ENCODE measurements at places on chromosomes 1 and 21. TPM values are rescaled to one million over a fixed set of nuclear protein-coding genes. Genes with fewer than 3 reads are reported as not detected.

The RCAN1 gene
- 52.4 TPM for total RNA-seq

The TMCO4 gene
- total RNA-seq = 4.5 TPM

The TMEM39B gene
- total RNA-seq = 3.7 TPM

The SRP9 gene
- total RNA-seq = 164 TPM

The HMGCL gene
- 31.5 TPM for total RNA-seq

The GREM2 gene
- total RNA-seq = under 0.01 TPM

The FCER1A gene
- not detected for total RNA-seq

The NPPA gene
- not detected for total RNA-seq

DNA sequence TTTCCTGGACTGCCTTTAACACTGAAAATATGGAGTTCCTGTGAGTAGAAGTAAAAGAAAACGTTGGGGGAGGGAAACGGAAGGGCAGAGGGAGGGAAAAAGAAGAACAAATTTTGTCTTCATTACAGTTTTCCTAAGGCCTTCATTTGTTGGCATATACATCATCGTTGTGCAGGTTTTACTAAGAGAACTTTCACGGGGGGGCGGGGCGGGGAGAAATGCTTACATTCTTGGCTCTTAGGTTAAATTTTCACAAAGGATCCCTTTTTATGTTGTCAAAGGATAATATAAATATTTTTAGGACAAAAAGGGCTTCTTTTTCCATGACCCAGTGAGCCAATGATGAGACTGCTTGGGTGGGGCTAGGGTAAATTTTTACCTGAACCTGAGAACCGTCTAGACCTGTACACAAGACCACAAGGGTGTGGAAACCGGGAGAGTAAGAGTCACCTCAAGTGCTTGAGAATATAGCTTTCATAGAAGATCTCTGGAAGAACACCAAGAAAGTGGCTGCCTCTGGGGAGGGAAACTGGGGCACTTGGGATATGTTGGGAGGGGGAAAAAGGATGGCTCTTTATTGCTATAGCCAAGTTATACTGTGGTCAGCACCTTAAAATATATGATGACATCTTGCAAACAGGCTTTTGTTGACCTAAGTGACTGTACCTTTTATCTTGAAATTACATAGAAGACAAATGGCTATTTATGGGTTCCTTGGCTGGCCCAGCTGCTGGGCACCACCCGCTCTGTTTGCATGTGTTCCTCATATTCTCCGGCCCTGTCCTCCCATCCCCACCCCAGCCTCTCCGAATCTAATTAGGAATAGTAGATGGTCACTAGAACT lies 2.0 kb upstream of the UTP25 start:
- DNase-seq = peak; percentile 100

DNA sequence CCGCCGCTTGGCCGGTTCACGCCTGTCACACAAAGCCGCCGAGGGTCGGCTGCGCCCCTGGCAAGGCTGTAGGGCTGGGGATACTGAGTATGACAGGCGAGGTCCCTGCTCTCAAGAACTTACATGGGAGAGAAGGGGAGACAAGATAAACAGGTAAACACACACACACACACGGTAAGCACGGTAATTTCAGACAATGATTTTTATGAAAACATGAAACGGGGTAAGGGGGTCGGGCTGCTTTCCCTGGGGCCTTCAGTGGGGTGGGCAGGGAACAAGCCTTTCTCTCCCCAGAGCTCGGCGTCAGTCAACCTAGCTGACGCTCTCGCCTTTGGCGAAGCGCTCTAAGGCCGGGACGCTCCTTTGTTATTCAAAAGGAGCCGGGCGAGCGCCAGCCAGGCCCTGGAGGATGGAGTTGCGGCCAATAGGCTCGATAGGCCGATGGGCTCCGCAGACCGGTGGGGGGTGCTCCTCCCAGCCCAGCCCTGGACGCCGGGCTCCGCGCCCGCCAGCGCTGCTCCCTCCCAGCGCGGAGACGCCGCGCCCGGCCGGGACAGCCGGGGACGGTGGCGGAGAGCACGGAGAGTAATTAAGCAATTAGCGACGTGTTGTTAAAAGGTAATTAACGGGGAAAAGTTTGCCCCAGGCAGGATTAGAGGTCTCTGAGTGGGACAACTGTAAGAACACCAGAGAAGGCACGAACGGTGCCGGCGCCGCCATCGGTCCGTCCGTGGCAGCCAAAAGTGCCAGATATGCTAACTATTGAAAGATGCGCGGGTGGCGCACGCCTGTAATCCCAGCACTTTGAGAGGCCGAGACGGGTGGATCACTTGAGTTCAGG lies 950 bp upstream of the INKA2 start:
- DNase-seq = peak; percentile 45

GRCh38 chr1:156582388-156583017 lies 3.0 kb downstream of the TTC24 start:
- no peak for DNase-seq

DNA sequence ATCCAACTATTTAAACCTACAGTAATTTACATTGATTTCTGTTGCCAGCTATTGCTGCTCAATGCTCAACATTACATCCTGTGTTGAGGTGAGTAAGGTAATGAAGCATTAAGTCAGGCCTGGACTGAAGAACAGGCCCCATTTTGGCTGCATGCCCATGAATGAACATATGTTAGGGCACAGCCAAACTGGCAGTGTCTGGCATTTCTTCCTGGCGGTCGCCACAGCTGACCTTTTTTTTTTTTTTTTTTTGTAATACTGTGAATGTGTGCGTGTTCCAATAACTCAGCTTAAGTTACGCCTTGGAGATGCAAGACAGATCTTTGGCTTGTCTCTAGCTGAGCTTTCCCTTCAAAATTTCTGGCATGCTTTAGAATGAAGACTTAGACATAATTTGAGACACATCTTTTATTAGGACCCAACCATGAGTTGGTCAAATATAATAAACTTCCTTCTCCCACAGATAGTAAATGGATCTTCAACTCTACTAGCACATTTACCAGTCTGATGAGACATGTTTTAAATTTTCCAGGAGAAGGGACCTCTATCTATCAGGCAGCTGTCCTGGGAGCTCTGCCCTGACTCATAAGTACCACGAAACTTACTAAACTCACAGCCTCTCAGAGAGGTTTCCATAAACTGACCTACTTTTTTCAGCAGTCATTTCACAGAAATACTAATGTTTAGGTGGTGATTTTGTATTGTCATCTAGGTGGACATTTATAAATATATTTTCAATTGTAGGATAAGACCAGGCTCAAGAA lies 341.1 kb upstream of the RUNX1 start:
- peak; percentile 88 for DNase-seq

DNA sequence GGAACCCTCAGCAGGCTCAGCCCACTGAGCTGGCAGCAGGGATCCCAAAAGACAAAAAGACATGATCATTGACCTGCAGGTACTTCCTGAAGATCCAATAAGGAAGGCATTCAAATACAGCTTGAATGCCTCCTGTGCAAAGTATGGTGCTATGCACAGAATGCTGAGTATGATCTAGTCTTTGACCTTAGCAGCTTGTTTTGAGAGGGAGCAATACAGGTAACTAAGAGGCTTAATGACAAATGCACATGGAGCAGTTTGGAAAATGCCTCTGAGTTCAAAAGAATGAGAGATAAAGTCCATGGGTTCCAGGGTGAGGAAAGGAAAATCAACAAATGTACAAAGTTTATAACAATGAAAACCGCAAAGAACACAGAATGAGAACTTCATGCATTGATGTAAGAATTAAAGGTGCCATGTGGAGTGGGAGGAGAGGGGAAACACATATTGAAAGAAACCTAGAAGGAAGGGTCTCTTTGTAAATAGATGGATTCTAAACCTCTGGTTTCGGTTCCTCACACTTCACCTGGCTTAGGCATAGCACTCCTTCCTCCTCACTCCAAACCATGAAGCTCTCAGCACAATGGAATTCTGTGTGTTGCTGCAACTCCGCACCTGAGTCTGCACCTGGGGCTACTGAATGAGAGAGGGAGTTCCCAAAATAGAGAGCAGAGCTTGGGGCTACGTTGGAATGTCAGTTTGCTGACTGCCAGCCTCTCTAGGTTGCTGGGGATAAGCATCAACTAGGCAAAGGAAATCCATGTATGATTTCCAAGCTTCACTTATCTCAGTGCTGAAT lies 77.6 kb downstream of the PLXNA2 start:
- peak; percentile 91 for DNase-seq

DNA sequence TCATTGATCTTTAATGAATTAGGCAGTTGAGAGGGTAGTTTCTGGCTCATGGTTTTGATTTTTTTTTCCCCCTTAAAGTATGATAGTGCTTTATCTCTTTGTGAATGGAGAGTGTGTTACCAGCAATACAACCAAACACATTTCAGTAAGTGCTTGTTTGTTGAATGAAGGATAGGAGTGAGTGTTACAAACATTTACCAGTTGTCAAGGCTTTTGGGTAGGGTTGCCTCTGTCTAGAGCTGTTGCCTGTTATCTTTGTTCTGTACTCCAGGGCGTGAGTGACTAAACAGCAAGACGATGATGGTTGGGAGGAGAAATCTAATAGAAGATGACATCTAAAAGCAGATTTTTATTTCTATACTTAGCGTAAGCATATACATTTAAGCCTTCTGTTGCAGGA lies 21.5 kb downstream of the MAP3K7CL start:
- no peak for DNase-seq

GRCh38 chr1:18201997-18202719 lies 94.6 kb downstream of the IGSF21 start:
- no peak for DNase-seq

DNA sequence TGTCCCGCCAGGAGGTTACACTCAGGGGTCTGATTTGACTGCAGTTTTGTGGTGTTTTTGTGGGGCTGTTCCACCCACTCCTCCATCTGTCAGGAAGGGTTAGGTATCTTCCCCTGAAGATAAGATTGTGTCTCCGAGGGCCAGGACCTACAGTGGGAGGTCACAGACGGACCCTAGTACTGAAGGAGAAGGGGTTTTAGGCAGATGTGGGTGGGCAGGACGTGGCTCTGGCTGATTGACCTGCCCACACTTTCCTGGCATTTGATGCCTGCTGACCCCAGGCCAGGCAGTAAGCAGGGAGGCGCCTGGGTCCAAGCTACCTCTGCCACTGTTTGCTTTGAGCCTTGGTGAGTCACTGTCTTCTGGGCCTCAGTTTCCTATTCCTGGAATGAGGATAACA lies 13.9 kb downstream of the RPS6KA1 start:
- no peak for DNase-seq

- DNase-seq = no peak
Measured at GRCh38 chr1:43821471-43821870, 112.1 kb upstream of the ARTN start.

GRCh38 chr1:176066709-176067108 lies 140.4 kb downstream of the COP1 start:
- DNase-seq = no peak

- no peak for DNase-seq
Measured at GRCh38 chr1:203672346-203672745, 45.7 kb downstream of the ATP2B4 start.

- DNase-seq = no peak
Measured at GRCh38 chr1:169604781-169605560, 18.7 kb upstream of the F5 start.

GRCh38 chr1:162868972-162869371 lies 8.0 kb upstream of the CCDC190 start:
- no peak for DNase-seq

DNA sequence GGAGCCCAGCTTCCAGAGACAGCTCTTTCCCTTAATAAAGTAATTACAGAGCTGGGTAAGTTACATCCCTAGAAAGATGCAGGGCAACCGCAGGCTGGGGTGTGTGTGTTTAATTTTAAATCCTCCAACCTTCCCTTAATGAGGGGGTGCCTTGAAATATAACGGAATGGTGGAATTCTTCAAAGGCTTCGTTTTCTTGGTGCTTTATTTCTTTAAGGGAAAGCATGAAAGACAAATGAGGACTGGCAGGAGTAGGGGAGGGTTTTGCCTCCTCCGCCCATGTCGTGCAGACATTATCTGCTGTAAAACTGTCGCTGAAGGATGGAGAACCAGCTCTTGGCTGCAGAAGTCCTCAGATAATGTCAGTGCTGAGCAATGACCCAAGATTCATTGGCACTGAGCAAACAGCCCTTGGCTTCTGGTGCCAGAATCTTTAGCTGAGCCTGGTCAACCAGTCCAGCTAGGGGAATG lies 15.5 kb downstream of the SLC6A17 start:
- DNase-seq = no peak

- DNase-seq = no peak
Measured at GRCh38 chr21:46393451-46393940, 65.2 kb upstream of the DIP2A start.

- DNase-seq = peak; percentile 67
Measured at GRCh38 chr1:232627645-232628334, 2.1 kb downstream of the SIPA1L2 start.

DNA sequence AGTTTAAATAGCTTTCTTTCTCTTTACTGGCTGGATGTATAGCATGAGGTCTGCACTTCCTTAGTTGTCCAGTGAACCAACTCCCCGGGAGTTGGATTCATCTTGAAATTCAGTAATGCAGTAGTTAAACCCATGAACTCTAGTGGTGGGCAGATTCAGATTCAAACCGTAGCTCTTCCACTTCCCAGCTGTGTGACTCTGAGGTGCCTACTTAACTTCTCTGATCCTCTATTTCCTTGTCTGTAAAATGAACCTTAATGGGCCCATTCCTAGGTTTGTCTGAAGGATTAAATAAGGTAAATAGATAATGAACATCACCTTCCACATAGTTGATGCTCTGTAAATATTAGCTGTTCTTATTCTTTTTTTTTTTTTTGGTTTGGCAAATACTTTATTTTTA lies 16.5 kb downstream of the PIK3CD start:
- DNase-seq = no peak

DNA sequence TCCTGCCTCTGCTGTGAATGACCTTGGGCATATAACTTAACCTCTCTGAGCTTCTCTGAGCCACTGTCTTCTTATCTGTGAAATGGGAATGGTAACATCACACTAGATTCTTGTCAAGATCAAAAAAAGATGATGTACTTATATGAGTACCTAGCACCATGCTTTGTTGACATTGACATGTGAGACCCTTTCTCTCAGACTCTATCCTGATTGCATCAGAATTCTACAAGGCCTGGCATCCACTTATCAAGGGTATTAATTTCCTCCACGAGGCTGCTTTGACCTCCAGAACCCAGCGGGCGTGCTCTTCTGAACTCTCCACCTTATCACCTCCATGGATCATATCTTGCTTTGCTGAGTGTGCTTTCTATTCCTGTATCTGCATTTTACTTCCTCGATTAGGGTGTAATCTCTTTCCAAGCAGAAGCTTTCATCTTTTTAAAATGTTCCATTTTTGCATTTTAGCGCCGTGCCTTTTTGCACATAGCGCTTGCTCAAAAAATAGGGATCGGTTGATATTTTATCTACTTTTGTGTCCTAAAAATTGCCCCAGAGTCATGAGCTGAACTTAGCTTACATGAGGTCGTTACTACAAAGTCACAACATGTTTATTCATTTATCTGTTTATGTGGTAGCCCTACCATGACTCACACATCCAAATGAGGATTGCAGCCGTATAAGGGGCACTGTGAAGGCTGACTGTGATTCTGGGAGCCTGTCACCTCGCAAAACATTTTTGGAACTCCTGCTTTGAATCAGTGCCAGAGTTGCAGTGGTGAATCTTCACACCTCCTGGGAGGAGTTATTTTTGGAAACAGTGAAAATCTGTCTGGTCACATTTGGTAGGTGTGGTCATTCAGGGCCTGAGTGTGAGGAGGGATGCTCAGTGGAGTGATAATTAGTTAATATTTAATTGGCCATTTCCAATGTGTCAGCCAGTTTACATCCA lies 63.2 kb downstream of the IER5 start:
- no peak for DNase-seq
